Urinary bladder (tissue), 4 donors: ENCODE measurements at places on chromosomes 11 and 22.

- no peak for DNase-seq
Observed at GRCh38 chr11:94933223-94934130, 39.9 kb downstream of the CWC15 start.

DNA sequence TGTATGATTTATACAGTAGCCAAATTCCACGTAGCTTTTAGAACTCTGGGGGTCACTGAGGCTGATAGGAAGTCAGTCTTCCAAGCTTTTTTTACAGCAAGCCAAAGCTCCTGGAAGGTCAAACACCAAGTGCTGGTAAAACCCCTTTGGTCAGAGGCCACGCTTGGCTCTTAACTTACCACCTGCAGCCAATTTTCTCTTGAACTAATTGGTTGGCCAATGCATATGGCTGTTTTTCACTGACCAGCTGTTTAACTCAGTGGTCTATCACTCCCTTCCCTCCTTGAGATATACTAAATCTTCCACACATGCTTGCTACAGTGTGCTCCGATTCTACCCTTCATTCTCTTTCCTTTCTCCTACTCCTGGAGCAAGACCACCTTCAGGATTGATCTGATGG is 116.0 kb downstream of the FAR1 start:
- DNase-seq: no peak

DNA sequence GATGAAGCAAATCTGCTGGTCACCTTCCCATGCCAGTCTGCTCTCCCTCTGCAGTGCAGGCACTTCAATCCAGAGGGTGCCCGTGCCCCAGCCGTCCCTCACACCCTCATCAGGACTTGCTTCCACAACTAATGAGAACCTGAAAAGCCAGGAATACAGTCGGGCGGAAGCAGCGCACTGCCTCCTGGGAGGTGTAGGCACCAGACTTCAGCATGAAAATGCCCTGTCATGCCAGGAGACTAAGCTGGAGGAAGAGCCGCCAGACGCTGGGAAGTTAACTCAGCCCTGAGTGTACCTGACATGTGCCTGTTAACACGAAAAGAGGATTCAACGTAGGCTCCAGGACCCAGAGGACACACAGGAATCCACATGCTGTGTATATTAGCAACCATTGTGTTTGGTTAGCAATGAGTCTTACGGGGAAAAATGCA is 40.1 kb upstream of the FLI1 start:
- DNase-seq: peak; percentile 18

DNA sequence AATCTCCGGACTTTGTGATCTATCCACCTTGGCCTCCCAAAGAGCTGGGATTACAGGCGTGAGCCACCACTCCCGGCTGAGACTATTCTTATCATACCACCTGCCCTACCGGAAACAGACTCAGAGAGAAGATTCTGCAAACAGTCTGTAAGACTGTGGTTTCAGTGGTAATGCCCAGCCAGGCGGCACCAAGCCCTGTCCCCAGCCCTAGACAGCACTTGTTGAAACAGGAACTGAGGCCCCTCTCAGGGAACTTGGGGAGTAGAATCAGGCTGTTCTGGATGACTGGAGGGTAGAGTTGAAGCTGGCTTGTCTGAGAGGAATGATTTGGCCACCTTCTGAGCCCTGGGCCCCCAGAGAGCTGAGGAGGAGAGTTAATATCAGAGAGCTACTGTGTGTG is 1.3 kb upstream of the INSC start:
- no peak for DNase-seq

DNA sequence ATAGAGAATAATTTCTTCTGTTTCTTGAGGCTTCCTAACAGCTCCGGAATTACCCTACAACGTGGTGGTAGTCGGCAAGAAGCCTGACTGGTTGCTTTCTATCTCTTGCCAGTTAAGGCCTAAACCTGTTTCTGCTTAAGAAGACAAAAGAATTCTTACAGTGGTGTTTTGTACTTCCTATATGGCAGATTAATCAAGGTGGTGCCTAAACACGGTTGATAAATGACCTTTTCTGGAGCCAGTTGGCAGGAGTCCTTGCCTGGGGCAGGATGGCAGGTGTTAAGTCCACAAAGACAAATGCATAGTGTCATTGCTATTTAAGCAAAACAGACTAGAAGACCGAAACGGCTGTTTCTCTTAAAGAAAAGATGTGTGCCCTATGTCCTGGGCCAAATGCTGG is 9.9 kb downstream of the GVQW3 start:
- no peak for DNase-seq

DNA sequence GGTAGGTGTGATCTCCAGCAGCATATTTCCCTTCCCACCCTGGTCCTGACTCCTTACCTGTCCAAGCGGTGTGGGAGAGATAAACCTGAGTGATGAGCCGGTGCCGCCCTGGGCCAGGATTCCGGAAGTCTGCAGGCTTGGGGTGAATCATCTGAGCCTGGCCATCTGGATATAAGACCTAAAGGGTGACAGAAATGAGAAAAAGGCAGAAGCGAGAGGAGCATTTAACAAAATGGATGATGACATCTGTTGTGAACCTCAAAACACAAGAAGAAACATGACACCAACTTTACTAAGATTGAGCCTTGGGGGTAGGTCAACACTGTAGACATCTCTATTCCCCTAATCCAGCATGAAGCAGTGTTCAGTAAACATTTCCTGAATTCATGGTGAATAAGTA is 62.8 kb downstream of the AAMDC start:
- no peak for DNase-seq

- no peak for DNase-seq
Observed at GRCh38 chr11:94089341-94089740, 39.3 kb upstream of the PANX1 start.

DNA sequence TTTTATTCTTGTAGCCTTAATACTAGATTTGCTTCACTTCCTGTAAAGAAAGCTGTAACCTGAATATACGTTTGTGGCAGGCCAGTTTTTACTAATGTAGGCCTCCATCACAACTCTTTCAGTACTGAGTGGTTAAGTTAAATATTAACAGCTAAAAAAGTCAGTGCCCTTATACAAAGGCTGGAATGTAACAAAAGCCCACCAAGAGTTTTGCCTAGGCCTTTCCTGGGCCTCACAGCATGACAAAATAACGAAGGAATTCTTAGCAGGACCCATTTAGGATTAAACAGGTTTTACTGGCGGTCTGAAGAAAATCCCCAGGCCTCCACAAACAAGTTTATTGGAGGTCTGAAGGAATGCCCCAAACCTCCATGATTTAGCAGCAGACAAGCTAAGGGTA is 43.7 kb downstream of the PIWIL3 start:
- DNase-seq: no peak

- no peak for DNase-seq
Observed at GRCh38 chr11:2929531-2929949, 320 bp upstream of the PHLDA2 start.

- no peak for DNase-seq
Observed at GRCh38 chr11:128598096-128598495, 10.7 kb upstream of the ETS1 start.

DNA sequence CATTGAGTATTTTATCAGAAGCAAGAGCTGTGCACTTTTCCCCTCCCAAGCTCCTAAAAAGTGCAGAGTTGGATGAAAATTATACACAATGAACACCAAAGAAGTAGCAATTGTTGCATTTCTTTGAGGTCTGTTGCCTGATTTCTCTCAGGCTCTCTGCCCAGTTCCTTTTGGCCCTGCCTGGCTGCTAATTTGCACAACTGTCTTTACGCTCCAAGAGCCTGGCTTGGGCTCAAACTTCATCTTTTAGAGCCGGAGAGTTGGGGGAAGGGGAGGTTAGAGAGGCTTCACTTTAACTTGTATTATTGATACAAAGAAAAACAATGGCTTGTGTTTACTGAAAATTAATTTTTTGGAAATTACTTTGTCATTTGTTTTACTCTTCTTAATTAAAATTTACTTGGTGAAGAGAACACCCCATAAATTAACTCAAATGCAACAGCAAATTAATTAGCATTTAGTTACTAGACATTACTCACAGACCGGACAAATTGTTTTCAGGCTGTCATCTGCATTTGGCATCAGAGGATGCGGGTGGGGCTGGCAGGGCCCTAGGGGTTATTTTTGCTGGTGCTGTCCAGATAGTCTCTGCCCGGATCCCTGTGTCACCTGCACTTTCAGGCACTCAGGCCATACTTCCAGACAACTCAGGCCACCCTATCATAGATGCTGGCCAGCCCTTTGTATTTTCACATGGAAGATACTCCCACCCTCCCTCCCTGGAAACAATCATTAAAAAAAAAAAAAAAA is 407.3 kb downstream of the NXPE2 start:
- DNase-seq: peak; percentile 14

- no peak for DNase-seq
Observed at GRCh38 chr11:116840224-116840745, 2.9 kb upstream of the APOA1 start.

DNA sequence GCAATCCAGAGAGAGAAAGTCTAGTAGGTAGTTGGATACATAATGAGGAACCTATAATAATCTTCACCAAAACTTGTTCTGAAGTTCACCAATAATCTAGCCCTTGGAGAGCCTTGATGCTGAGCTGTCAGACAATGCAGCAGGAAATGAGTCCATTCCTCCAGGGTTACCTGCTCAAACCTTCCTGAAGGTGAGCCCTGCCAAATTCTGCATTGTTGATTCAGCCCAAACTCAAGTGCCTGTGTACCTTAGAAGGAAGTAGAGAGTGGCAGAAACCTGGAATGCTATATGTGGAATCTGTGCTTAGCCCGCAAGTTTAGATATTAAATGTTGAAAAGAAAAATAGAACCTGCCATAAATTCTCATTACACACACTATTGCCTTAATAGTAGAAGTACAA is 77.4 kb upstream of the SPON1 start:
- DNase-seq: no peak

GRCh38 chr11:86043765-86044503 is 24.9 kb downstream of the PICALM start:
- no peak for DNase-seq

DNA sequence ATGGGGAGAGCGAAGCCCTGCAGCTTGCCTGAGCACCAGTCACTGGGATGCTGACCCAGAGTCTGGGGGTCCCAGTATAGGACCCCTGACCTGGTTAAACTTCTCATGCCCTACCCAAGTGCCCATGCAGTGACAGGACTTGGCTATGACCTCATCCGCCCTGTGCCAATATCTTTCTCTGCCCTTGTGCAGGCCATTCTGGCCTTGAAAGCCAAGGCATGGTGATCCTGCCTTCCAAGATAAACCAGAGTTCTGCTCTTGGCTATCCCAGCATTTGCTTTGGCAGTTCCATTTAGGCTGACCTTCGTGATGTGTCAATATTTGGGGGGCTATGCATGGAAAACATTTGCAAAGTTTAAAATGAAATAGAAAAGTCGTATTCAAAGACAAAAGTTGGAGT is 240.8 kb upstream of the MPPED2 start:
- DNase-seq: no peak

DNA sequence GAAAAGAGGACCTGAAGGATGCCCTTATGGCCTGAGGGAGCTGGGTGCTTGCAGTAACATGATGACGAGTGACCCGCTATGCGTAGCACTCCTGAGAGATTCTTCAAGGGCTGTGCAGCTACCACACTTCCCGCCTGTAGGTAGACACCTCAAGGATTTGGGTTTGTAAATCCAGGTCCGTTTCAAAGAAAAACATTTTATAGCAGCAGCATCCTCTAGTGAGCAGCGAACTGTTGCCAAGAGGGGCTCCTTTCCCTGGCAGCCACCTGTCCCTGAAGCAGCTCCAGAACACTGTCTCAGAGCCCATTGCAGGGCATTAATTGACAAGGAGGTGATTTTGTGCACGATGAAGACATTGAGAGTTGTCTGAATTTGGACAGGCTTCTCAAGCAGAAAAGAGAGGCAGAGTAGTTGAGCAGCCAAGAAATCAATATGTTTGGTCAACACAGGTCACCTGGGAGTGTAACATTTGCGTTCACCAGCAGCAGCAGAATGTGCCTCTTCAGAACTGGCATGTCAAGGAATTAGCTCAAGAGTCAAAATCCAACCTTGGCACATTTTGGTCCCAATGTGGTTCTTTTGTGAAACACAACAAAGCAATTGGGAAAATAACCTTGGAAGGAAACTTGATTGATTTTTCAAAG is 209.8 kb upstream of the MTNR1B start:
- DNase-seq: no peak

DNA sequence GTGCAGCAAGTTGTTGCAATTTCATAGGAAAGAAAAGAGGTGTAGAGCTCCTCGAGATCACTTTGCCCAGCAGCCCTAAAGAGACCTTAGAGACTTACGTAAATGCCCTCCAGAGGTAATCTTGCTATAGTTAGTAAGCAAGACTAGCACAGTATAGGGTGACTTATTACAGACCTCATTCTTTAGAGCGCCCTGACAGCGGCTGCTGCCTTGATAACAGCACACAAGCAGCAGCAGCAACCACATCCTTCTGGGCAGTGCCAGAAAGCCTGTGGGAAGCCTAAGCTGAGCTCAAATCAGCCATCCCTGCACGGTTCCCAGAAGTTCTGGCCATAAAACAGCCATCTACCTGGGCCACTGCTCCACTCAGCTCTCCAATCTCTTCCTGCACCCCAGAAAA is 22.6 kb upstream of the OR56B1 start:
- no peak for DNase-seq

GRCh38 chr11:69647390-69647748 is 6.4 kb downstream of the CCND1 start:
- no peak for DNase-seq

DNA sequence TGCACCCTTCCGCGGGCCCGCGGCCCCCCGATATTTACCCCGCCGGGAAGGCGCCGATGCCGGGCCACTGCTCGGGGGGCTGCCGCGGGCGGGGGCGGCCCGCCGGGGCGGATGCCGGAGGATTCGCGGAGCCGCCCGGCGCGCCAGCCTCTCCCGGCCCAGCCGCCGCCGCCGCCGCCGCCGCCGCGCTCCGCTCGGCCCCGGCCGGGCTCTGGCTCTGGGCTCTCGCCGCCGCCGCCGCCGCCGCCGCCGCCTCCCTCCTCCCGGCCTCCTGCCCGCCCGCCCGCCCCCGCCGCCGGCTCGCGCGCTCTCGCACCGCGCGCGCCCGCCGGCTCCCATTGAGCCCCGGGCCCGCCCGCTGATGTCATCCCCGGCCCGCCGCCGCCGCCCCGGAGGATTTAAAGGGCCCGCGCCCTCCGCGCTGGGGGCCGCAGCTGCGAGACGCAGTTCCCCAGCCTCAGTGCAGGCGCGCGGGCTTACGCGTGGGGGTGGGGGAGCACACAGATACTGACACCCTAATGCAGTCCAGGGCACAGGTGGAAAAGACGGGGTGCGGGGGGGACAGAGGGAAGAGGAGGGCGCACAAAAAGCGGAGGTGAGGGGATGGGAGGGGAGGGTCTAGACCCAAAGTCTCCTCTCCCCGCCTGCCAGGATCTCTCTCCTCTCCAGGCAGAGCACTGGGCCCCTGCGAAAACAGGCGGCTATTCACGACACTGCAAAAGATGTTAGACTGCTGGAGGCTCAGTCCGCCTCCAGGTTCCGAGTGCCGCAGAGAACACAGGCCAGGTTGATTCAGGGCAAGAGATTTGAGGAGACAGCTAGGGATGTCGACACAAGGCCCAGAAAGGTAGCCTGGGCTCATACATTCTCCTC is at the start of gene CSNK1E:
Gene CSNK1E, minus strand, starts transcription at position 312 of the 873 bp plus-strand sequence. CDS start 3,276 bp downstream, outside the sequence.
- no peak for DNase-seq

GRCh38 chr11:96470521-96470920 is 80.7 kb downstream of the JRKL start:
- no peak for DNase-seq

DNA sequence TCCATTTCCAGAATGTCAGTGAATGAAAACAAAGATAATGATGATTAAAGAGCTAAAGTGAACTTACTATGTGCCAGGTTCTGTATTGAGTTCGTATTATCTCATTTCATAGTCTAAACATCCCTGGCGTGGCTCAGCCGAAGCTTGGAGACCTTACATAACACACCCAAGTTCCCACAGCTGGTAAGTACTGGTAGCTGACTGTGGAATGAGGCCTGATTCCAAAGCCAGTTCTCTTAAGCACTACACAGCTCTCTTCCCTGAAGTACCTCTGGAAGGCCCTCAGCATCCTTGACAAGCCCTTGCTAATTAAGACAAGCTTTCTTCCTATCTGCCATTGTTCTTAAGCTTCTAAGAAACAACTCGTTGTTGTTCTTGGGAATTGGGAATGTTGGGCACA is 28.6 kb upstream of the NCAM1 start:
- DNase-seq: no peak
